Neuronal stem cell (in vitro differentiated cells): ENCODE measurements at places on chromosomes 11 and 22.

GRCh38 chr11:117210620-117211019 is 11.4 kb downstream of the TAGLN start:
- DNase-seq = no peak

DNA sequence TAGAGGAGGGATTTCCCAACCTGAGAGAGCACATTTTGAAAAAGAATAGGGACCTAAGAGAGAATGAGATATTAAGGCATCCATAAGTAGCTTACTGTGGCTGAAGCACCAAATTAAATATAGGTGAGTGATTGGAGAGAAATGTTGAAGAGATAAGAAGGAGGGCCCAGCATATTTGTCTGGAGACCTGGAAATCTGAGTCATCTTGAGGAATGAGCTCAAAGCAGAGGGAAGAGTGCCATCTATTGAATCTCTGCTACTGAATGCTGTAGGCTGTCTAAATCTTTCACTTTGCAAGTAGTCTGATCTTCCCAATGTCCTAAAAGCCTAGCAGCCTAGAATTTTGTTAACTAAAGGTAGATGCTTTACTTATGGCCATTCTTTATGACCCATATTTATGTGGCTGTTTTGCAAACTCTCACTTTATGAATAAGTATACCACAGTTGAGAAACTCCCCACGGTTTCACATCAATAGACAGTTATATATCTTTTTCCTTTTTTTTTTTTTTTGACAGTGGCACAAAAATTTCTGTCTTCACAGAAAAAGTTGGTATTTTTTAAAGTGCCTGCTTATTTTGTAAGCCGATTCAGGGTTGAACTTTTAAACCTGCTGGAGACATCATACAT is 2093.5 kb downstream of the LRRC4C start:
- peak; percentile 5 for DNase-seq

GRCh38 chr11:9716275-9717039 is 52.6 kb downstream of the SWAP70 start:
- no peak for DNase-seq

GRCh38 chr11:82794490-82794889 is 60.8 kb upstream of the FAM181B start:
- DNase-seq = no peak

GRCh38 chr11:66189031-66189745 is 79.3 kb upstream of the RAB1B start:
- DNase-seq = no peak

DNA sequence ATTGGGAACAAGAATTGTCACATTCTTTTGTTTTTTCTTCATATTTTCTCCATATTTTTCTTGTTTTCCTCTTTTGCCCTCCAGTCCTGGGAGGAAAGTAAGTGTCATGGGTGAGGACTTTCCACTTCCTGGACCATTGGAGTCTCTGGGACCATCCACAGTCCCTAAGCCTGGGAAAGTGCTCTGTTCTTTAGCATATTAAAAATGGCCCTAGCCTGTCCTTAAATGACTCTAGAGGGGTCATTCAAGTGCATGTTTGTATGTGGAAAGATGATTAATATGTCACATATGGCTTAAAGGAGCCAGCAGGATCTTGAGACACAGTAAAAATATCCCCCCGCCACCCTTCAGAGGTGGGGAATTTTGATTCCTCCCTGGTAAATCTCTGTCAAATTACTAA is 20.1 kb upstream of the SCGB1D1 start:
- DNase-seq = no peak

- DNase-seq = no peak
These were observed 9.1 kb downstream of the GAL3ST1 start for GRCh38 chr22:30565341-30565740.

GRCh38 chr22:42931421-42932196 is 74.5 kb upstream of the ARFGAP3 start:
- DNase-seq = no peak

- DNase-seq = no peak
These were observed 24.0 kb upstream of the YWHAH start for GRCh38 chr22:31920306-31920705.

DNA sequence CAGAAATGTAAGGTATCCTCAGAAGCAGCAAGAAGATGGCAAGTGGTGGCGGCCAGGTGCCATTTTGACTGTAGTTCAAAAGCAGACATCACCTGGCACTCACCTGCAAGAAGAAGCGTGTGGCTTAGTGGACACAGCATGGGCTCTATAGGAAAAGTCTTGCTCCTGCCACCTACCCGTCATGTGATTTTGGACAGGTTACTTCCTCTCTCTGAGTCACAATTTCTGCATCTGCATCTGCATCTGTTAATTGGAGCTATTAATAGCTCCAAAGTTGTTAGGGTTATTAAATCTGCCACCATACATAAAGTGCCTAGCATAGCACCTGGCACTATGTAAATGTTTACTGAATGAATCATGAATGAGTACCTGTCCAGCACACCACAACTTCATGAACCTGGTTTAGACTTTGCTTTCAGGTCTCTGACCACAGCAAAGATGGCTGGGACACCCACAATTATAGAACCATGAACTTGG is 16.8 kb downstream of the RAB30 start:
- DNase-seq = no peak

GRCh38 chr11:78603792-78604191 is 29.1 kb upstream of the NARS2 start:
- DNase-seq = no peak

DNA sequence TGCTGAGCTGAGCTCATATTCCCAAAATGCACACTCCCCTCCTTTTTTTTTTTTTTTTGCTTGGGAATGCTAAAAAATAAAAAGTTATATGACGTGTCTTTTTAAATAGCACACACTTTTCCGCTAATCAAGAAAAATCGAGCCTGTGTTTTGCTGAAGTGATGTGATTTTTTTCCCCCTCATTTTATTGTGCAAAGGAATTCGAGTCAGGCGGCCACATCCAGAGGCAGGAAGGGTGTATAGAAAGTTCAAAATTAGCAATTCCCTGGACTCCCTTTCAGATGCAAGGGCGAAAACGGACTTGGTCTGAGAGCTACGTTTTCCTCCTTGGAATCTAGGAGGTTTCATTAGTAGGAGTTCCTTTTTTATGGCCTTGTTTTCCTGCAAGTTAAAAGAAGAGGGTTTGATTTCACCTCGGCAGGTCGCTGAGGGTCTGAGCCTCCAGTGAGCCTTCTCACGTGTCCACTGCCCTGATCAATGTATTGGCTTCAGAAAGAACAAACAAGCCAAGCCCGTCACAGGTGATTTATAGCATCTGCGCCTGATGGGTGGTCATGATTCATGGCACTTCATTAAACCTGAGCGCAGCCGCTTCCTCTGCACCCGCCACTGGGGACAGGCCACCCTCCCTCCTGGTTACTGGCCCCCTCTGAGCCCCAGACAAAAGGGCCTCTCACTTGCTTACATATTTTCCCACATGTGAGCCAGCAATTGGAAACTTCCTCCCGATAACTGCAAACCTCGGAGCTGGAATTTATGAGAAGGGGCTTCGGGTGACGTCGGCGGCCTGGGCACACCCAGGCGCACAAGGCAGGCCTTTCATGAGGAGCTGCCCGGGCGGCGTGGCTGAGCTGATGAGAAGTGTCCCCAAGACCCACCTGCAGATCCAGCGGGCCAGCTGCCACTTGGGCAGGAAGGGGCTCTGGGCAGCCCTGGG is 64.4 kb upstream of the LINC01488 start:
- no peak for DNase-seq

GRCh38 chr11:83249972-83250593 is 36.1 kb downstream of the CCDC90B start:
- no peak for DNase-seq

DNA sequence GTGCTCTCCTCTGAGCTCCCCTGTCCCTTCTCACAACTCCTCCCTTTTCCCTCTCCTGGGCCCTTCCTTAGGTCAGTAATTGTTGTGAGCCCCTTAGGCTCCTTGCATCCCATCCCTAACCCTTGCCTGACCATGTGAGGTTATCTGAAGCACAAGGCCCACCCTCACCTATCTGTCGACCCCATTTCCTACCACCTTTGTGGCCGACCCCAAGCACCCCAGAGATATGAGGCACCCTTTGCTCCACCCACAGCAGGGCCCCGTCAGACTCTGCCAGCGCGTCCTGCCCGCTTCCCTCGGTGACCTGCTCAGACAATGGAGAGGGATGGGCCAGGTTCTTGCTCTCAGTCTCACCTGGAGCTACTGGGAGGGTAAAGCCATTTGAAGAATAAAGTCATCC is 1.3 kb downstream of the GNG3 start:
- DNase-seq = no peak

DNA sequence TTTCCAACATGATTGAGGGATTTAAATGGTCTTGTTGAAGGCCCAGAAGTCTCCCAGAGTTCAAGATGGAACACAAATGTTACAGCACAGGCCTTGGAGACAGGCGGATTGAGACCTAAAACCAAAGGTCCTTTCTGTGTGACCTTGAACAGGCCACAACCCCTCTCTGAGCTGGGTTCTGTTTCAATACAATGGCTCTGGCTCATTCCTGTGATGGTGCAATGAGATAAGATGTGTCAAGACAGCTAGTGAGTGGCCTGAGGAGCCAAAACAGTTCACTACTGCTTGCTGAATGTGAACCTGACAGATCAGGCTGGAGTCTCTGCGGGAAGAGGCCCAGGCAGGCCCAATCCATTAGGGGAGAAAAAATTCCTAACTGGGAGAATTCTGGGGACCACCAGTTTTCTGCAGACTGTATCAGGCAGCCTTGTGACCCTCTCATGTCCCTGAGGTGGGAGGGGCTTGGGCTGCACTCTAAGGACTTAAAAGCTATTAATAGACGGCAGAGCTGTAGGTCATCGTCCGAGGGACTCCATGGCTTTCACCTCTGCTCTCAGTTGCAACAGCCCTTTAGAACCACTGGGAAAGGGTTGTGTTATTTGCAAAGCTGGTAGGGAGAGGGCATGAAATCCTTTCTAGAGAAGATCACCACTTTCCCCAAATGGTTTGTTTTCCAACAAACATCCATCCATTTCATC is 126.1 kb upstream of the TEAD1 start:
- no peak for DNase-seq

DNA sequence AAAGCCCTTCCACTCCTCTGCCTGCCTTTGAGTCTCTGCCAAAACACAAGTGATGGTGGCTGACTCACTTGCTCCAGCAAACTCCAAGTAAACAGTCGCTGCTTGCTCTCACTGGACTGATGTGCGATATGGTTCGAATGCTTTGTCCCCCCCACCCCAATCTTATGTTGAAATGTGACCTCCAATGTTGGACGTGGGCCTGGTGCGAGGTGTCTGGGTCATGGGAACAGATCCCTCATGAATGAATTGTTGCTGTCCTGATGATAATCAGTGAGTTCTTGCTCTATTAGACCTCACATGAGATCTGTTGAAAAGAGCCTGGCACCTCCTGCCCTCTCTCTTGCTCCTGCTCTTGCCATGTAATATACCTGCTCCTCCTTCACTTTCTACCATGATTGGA is 747.9 kb downstream of the OPCML start:
- no peak for DNase-seq

DNA sequence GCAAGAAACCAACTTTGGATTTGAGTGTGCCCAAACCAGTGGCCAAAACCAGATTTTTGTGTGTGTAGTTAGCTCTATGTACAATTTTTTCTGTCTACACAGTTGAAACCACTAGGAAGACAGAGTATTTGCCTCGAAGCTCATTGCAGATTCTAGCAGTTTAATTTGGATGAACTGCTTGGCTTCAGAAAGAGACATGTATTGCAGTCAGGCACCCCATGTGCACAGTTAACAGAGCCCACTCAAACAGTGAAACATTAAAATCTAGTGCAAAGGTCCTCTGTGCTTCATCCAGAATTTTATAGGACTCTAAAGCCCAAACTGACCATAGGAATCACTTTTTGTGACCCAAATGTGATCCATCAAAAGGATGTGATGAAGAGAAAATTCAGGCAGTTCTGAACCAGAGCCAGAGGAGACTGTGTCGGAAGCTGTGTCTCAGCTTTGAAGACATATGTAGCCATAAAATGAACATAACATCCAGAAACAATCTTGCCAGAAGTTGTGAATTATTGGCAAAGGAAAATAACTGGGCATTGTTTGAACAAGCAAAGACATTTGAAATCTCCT is 82.7 kb downstream of the PANX1 start:
- no peak for DNase-seq

GRCh38 chr11:72688486-72688885 is 14.3 kb upstream of the PDE2A start:
- DNase-seq = no peak

DNA sequence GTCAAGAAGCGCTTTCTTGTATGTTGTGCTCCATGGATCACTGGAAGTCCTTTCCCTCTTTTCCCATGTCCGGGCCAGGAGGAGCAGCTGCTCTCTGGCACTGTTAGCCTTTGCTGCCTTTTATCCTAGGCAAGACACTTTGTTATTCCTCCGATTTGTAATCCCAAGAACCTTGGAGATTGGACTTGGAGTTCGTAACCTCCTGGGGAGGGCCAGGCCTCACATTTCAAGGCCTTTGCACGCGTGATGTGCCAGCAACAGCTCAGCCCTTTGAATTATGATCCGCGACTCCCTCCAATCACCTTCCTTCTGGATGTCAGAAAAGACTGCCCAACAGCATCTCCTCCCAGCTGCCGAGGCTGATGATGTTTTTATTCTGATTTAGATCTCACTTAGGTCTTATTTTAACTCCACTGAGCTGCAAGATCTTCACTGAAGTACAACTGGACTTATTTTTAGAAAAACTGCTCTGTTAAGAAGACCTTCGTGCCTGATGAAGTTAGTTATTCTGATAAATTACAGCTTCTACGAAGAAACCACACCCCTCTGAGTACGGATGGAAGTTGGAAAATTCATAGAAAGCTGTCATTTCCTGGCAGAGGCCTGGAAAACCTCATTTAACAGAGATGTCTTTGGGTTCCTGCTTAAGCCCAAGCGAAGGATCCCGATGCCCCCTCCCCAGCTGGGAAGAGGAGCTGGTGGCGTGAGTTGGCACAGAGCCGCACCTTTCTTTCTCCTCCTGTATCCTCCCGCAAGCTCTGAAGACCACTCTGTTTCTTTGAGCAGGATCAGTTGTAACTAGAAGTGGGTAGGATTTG is 62.4 kb downstream of the PARVB start:
- DNase-seq = no peak

DNA sequence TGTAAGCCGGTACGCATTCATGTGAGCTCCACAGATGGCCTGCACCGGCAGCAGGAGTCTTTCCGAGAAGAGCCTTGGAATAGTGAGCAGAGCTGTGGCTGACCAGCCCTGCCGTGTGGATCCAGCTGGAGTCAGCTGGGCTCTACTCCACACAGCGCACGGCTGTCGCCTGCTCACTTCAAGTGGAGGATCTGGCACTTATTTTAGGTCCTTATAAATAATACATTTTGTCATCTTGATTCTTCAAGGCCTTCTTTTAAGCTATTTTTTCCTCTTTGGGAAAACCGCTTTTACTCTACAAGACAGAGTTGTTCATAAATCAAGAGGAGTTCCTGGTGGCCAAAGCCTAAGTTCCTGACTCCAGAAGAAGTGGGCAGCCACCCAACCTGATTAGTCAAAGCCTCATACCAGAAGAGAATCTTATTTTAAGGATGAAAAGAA is 93.8 kb downstream of the KCNC1 start:
- no peak for DNase-seq

GRCh38 chr11:68338051-68338780 is 25.8 kb downstream of the LRP5 start:
- DNase-seq = no peak
